SK-N-SH (cell line): ENCODE measurements at places on chromosomes 6 and 20.

GRCh38 chr6:115194981-115195638 is 852.3 kb upstream of the HS3ST5 start:
- no peak for DNase-seq

DNA sequence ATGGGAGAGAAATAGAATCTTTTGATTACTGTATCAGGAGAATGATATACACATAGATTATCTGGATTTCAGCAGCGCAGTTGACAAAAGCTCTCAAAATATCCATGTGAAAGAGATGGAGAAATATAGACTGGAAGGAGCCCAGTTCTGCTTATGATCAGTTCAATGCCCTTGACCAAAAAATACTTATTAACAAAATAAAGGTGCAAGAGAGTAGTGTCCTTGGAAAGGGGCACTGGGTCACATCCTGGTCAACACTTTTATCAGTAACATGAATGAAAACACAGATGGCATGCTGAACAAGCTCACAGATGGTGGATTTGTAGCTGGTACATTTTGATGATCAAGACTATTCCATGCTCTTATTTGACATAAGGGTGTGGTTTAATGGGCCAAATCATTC is 63.9 kb upstream of the PLEKHG1 start:
- no peak for DNase-seq

GRCh38 chr6:36377594-36377993 is 9.9 kb downstream of the ETV7 start:
- DNase-seq = no peak

- no peak for DNase-seq
Observed at GRCh38 chr20:16143596-16143995, 429.7 kb downstream of the KIF16B start.

DNA sequence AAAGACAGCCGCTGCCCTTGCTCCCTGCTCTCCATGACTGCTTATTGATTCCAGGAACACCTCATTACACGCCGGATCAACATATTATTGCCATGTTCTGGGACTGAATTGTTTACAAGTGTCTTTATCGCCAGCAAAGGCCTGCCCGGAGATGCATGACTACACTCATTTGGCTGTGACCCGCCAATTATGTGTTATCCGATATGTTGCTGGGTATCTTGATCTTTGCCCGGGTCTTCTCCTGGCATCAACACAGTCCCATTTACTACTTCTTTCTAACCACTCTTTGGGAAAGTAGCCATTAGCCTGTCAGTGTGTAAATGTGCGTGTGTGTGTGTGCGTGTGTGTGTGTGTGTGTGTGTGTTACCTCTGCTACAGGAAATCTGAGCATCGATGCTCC is 15.4 kb downstream of the LINC00237 start:
- no peak for DNase-seq

- no peak for DNase-seq
Observed at GRCh38 chr20:50044353-50044960, 61.7 kb downstream of the SNAI1 start.

DNA sequence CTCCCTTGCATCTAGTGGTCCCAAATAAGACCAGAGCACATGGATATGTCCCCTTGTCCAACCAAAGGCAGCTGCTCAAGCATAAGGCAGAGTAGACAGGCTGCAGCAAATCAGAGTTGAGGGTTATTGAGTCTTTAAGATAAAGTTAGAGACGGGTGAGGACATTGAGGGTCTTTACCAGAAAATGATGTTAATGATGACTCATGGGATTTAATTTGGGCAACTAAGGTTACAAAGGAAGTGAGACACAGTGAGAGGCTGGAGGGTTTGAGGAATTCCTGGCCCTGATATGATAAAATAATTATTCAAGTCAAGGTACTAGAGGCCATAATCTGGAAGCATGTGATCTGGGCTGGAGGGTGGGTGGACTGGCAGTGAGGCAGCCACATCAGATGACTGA is 133.6 kb downstream of the ALDH8A1 start:
- DNase-seq = no peak

GRCh38 chr20:22904905-22905304 is 130.2 kb upstream of the SSTR4 start:
- DNase-seq = no peak
